ENCODE measurements at places on chromosomes 2 and 18.

GRCh38 chr2:61065714-61066709 is at the start of gene SANBR:
Gene SANBR (plus strand): TSS chr2:61065871. CDS start chr2:61070351, 4,480 bp downstream.
- peak; percentile 85 for DNase-seq

DNA sequence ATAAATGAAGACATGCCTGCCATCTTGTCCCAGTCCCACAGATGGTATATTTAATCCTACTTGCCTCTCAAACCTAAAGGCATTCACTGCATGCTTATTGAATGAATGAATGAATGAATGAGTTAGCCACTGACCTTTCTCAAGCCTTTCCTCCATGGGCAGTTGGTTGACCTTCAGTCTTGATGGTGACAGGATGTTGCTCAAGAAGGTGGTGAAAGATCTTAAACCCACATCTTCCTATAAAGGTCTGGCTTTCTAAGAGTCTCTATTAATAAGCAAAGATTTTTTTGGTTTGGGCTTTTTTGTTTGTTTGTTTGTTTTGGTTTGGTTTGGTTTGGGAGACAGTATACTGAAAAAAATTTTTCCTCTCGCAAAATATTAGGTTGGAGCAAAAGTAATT is 41.7 kb downstream of the KIAA2012 start:
- peak; percentile 24 for DNase-seq

GRCh38 chr2:218720048-218721041 is 9.7 kb downstream of the TTLL4 start:
- no peak for DNase-seq

DNA sequence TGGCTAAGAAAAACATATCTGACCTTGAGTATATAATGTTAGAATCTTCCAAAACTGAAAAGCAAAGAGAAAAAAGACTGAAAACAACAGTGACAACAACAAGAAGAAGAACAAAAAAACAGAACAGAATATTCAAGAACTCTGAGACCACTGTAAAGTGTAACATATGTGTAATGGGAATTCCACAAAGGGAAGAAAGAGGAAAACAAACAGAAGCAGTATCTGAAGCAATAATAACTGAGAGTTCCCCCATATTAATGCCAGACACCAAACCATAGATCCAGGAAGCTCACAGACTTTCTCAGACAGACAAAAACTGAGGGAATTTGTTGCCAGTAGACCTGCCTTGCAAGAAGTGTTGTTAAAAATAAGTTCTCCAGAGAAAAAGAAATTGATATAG is 58.9 kb downstream of the TXNL1 start:
- no peak for DNase-seq

DNA sequence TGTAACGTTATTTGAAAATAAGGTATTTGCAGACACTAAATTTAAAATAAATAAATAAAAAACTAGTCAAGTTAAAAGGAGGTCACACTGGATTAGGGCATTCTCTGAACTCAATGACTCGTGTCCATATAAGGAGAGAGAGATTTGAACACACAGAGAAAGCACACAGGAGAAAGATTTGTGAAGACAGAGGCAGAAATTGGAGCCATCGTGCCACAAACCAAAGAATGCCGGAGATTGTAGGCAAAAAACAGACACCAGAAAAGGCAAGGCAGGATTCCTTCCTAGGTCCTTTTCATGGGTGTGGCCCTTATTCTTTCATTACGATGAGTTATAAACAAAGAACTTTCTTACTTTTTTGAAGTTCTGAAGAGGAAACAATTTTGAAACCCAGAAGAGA is 981.5 kb downstream of the DCDC2C start:
- DNase-seq, result no peak

DNA sequence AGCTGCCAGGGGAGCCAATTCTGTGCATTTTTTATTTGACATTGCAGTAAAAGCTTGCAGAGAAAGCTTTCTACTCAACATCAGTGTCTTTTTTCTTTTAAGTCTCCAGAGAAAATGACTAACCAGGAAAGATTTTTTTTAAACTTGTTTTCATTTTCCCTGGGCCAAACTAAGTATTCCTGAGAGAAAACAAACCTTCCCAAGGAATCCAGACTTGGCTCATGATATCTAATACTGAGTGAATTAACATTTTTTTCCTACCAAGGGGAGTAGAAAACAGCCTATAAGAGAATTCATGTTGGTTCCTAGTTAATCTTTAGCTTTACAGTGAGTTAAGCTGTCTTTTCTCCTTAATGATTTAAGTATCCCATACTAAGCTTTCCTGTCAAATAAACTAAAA is 46.7 kb downstream of the DAPL1 start:
- peak; percentile 54 for DNase-seq

GRCh38 chr2:36482576-36483214 is 115.3 kb downstream of the FEZ2 start:
- peak; percentile 95 for DNase-seq

DNA sequence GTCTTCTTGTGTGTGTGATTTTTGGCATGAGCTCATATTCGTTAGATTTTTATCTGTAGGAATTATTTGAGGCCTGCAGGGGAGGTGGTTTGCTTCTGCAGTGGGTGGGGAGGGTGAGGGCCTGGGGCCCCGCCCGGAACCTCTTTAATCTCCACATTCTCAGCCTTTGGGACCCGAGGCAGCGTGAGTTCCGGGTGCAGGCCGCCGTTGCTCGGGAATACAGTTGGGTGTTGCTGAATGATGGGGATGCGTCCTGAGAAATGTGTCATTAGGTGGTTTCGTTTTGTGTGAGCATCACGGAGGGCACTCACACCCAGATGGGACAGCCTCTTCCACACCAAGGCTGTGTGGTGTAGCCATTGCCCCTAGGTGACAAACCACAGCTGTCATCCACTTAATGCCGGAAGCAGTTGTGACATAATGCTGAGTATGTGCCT is 13.7 kb upstream of the GAL3ST2 start:
- no peak for DNase-seq

GRCh38 chr2:121519732-121520640 is 10.7 kb upstream of the RNU4ATAC start:
- no peak for DNase-seq

GRCh38 chr2:57973621-57974186 is 72.9 kb upstream of the VRK2 start:
- no peak for DNase-seq

DNA sequence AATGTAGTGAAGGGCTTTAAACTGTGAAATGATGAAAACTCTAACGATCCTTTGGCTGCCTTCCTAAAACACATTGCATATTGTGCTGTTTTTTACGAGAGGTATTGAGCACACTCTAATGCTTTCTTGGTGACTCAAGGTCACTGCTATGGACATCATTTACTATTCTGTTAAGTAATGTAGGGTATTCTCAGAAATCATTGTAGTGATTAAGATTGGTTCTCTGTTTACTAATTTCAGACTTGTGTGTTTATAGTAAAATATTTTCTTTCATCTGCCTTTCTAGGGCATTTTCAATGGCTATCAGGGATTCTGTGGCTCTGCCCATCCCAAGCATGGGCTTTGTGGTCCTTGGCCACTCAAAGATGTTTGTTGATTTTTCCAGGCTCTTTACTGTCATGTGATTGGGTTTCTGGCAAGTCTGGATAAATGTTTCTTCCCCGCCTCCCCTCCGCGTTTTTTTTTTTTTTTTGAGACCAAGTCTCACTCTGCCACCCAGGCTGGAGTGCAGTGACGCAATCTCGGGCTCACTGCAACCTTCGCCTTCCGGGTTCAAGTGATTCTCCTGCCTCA is 29.3 kb downstream of the UBE2F start:
- peak; percentile 62 for DNase-seq

GRCh38 chr2:167861574-167862193 is 385.7 kb downstream of the STK39 start:
- no peak for DNase-seq

GRCh38 chr18:31099450-31100230 is 2.6 kb downstream of the DSC2 start:
- no peak for DNase-seq

DNA sequence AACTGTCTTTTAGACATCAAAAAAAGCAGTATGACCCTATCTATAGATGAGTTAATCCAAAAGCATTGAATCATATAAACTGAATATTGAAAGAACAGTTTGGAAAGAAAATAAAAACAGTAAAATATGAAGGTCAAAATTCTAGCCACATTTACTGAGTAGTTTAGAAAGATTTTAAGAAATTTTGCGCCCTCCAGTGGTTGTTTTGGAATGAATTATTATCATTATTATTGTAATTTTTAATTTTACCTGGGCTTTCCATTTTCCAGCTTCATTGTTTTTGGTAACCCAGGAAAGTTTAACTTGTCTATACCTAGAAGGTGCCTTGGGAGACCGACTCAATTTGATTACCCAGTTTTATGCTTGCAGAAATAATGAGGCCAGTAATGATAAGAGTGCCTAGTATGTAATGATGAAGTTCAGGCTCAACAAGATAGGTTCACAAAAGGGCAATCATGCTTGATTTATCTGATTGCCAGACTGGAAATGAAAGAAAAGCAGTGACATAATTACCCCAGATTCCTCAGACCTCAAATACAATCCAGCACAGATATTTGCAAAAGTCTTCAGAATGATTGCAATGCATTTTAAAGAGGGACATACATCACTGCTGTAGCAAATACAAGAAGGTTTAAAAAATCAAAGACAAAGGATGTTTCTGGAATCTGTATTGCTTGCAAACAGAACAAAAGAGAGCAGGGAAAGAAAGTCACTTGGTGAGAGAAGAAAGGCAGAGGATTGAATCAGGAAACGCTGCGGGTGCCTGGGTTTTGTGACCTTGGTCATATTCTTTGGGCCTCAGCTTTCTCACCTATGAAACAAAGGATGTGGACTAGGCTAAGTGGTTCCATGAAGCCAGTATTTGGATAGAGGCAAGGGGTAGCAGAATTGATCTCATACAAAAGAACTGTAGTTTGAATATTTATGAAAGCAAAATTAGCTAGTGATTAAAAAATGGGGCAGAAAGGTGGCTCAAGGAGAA is 153.8 kb downstream of the MAP2 start:
- peak; percentile 7 for DNase-seq

GRCh38 chr2:230958820-230959756 is 34.0 kb upstream of the GPR55 start:
- no peak for DNase-seq

DNA sequence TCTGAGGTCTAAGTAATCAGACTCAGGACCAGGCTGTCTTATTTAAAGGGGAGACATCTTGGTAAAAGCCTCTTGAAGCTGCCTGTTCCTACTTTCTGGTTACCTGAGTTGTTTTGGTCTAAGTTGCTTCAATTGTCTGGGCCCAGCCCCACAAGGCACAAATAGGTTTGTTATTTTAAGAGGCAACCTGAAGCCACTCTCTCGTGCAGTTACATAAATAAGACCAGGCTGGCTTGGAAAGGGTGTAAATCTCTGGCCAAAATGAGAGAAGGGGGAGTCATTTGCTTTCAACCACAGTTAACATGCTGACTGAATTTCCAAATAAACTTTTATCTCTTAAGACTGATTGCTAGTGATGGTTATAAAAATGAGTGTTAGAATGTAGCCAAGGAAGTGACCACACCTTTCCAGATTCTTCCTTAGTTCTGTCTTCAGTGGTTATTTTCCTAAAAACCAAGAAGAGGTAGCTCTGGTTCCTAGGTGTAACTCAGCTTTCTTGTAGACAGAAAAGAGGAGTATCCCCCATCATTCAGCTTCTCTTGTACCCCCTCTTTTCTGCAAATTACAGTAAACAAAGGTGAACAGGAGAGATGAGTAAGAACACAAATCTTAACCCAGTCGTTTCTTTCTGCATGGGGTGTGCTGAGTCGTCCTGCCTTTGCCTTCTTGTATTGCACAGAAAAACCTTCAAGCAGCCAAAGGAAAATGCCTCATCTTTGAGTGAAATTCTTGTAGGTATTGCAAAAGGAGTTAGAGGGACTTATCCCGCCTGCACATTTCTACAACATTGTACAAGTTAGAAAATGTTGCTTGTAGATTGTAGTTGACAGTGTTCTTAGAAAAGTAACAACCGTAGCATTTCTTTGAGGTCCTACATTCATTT is 161.5 kb upstream of the NT5C1B start:
- peak; percentile 54 for DNase-seq

DNA sequence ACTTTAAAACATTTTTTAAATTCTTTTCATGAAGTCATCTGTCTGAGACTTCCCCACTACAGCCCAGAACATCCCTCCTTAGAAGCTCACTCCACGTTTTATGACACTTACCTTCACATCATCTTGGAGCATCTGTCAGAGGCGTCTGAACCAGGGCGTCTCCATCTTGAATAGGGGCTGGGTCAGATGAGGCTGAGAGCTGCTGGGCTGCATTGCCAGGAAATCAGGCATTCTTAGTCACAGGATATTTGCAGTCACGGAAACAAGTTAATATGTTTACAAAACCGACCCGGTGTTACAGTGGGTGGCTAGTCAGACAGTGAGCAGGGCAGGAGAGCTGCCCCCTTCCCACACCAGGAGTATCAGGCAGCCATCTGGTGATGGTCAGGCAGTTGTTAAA is 456.5 kb downstream of the FBXO15 start:
- peak; percentile 88 for DNase-seq

Measured in mesenchymal stem cell (in vitro differentiated cells and primary cell).